ENCODE measurements at places on chromosomes 7 and 10.
A peak's percentile ranks its signal among the peaks of the same experiment; 100 is the strongest.

DNA sequence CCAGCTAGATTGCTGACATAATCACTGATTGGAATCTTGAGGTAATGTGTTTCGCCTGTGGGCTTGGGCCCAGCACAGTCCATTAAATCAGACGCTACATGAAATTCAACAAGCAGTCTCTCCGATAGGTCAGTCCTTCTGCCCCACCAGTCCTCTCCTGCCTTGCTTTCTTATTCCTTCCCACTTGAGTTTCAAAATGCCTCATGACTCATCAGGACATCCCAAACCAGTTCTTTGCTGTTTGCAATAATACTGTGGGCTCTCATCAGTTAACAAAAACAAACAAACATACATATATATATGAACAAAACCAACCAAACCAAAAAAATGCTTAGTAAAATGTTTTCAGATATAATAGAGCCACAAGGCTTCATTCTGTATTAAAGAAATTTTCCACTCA lies 599.0 kb downstream of the SORCS1 start:
- no peak overlapping the region for H3K27ac ChIP-seq
- H3K4me3 ChIP-seq, result no peak overlapping the region
- no peaks in the 10 kb centered on the region for H3K4me1 ChIP-seq
- H3K36me3 ChIP-seq, result no peaks in the 10 kb centered on the region

DNA sequence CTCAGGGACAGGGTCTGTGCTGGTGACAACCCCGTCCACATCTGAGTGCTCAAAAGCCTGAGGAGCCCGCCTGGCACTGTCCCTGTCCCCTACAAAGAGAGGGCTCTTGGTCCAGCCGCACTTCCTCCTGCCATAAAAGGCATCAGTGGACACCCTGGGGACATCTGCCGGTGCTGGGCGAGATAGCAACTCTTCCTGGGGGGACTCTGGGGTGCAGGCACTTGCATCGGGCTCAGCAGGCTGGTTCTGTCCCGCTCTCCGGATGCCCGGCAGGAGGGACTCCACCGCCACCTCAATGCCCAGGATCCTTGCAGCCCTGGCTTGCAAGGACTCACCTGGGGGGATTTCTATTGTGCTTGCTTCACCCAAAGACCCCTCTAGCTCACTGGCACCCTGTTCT lies 32.8 kb downstream of the JCAD start:
- H3K36me3 ChIP-seq, result no peaks in the 10 kb centered on the region
- peaks cover 40% of the 10 kb centered on the region for H3K4me1 ChIP-seq
- H3K27ac ChIP-seq, result no peak overlapping the region
- DNase-seq, result no peak

DNA sequence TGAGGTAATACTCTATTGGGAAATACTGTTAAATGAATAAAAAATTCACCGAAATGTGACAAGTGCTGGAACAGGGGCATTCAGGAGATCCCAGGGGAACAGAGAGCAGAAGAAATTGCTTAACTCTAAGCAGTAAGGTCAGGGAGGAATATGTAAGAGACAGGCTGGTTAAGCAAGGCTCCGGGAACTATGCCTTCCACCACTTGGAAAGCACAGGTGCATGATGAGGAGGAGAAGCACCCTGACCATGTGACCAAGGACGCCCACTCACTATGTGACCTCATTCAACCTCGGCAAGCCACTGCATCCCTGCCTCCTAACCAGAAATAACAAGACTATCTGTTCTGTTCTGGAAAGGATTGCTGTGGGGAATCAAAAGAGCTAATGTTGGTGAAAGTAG lies 218.4 kb downstream of the ELMO1 start:
- H3K4me3 ChIP-seq, result no peak overlapping the region
- H3K27ac ChIP-seq, result no peak overlapping the region
- no peaks in the 10 kb centered on the region for H3K27me3 ChIP-seq

GRCh38 chr10:117132751-117133231 lies 5.3 kb downstream of the VAX1 start:
- H3K27ac ChIP-seq, result no peak overlapping the region
- H3K4me1 ChIP-seq, result peaks cover 37% of the 10 kb centered on the region
- no peaks in the 10 kb centered on the region for H3K36me3 ChIP-seq

- no peaks in the 10 kb centered on the region for H3K36me3 ChIP-seq
- no peak overlapping the region for H3K27ac ChIP-seq
- peaks cover 10% of the 10 kb centered on the region for H3K4me1 ChIP-seq
- peaks cover 10% of the 10 kb centered on the region for H3K27me3 ChIP-seq
- DNase-seq, result peak; percentile 43
Measured at GRCh38 chr10:91313796-91314485, 93.5 kb downstream of the PCGF5 start.

DNA sequence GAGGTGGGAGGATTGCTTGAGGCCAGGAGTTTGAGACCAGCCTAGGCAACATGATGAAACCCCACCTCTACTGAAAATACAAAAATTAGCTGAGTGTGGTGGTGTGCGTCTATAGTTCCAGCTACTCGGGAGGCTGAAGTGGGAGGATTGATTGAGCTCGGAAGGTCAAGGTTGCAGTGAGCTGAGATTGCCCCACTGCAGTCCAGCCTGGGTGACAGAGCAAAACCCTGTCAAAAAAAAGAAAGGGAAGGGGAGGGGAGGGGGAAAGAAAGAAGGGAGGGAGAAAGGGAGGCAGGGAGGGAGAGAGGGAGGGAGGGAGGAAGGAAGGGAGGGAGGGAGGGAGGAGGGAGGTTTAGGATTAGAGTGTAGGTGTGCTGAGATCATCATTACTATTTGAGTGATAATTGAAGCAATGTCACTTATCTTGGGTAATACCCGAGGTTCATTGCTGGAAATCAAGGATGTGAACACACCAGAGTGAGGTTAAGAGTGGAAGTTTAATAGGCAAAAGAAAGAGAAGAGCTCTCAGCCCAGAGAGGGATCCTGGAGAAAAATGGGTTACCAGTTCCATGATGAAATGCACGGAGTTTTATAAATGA lies 27.6 kb downstream of the VCL start:
- DNase-seq, result no peak
- H3K4me1 ChIP-seq, result peaks cover 56% of the 10 kb centered on the region
- peaks cover 2% of the 10 kb centered on the region for H3K36me3 ChIP-seq
- H3K4me3 ChIP-seq, result no peak overlapping the region
- no peaks in the 10 kb centered on the region for H3K27me3 ChIP-seq

DNA sequence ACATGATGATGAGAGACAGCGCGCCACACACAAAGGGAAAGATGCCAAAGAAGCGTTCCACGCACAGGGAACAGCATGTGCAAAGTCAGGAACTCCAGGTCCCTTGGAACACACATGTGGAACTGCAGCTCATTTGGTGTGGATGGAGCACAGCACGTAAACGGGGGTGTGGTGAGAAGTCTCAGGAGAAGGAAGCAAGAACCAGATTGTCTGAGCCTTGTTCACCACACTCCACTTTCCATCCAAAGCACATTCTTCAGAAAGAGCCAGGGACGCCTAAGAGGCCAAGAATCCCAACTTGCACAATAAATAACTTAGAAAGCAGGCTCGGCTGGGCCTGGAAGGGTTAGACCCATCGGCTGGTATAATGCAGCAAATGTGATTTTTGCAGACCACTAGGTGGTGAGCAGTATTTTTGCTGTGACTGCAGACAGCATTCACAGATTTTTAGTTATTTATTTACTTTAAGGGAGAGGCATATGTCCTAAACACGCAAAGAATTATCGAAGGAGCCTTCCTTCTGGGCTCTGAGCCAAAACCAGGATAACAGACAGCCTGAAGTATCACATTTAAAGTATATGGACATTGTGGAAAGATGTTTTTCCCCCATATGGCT lies 27.9 kb upstream of the ASCC1 start:
- no peak overlapping the region for H3K4me3 ChIP-seq
- DNase-seq, result no peak
- no peaks in the 10 kb centered on the region for H3K27me3 ChIP-seq
- no peaks in the 10 kb centered on the region for H3K36me3 ChIP-seq
- H3K4me1 ChIP-seq, result peaks cover 73% of the 10 kb centered on the region
- peak overlapping the region; percentile 48 for H3K27ac ChIP-seq
